ENCODE measurements at places on chromosomes 1 and 21.

DNA sequence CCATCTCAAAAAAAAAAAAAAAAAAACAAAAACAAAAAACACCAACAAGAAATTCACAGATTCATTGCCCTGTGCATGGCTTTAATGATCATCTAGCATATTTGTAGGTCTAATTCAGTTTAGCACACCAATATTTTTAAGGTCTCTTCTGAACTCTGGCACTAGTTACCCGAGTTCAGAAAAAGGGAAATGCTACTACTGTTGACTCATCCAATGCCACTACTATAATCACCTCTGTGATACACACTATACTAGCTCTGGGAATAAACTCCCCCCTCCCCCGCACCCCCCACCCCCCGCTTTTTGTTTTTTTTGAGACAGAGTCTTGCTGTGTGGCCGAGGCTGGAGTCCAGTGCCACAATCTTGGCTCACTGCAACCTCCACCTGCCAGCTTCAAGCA, 55.6 kb downstream of the FBXO42 start:
- no peak for DNase-seq

- no peak for DNase-seq
Observed at GRCh38 chr1:42324398-42325013, 10.5 kb downstream of the FOXJ3 start.

DNA sequence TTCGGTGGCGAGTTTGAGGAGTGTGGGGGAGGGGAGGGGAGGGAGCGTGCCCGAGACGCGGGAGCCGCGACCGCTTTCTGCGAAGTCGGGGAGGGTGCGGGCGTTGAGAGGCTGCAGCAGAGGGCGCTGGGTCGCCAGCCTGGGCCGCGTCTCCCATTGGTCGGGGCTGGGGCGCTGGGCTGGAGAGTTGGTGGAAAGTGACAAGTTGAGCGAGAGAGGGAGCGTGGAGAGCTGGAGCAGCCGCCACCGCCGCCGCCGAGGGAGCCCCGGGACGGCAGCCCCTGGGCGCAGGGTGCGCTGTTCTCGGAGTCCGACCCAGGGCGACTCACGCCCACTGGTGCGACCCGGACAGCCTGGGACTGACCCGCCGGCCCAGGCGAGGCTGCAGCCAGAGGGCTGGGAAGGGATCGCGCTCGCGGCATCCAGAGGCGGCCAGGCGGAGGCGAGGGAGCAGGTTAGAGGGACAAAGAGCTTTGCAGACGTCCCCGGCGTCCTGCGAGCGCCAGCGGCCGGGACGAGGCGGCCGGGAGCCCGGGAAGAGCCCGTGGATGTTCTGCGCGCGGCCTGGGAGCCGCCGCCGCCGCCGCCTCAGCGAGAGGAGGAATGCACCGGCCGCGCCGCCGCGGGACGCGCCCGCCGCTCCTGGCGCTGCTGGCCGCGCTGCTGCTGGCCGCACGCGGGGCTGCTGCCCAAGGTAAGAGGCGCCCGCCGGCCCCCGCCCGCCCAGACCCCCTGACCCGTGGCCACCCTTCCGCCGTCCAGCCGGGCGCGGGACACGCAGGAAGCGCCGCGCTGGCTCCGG, at the start of gene ROR1:
TSS of gene ROR1 (plus strand) at position 203 of the 802 bp plus-strand sequence.
- DNase-seq, result no peak

- DNase-seq, result no peak
Observed at GRCh38 chr1:11746795-11747487, 11.0 kb downstream of the AGTRAP start.

- DNase-seq, result no peak
Observed at GRCh38 chr1:170807432-170807831, 127.9 kb upstream of the MROH9 start.

- no peak for DNase-seq
Observed at GRCh38 chr1:179781962-179782361, 38.9 kb downstream of the FAM163A start.

GRCh38 chr21:41564871-41565274, 56.9 kb upstream of the TMPRSS2 start:
- no peak for DNase-seq

GRCh38 chr1:76238094-76238628, 163.6 kb downstream of the ST6GALNAC3 start:
- DNase-seq, result no peak

DNA sequence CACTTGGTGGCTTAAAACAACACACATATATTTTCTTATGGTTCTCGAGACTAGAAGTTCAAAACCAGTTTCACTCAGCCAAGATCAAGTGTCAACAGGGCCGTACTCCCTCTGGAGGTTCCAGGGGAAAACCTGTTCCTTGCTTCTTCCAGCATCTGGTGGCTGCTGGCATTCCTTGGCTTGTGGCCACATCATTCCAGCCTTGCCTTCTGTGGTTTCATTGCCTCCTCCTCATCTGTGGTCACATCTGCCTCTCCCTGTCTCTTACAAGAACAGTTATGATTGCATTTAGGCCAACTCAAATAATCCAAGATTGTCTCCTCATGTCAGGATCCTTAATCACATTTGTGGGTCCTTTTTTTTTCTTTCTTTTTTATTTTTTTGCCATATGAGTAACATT, 240.7 kb upstream of the HOOK1 start:
- DNase-seq, result no peak

DNA sequence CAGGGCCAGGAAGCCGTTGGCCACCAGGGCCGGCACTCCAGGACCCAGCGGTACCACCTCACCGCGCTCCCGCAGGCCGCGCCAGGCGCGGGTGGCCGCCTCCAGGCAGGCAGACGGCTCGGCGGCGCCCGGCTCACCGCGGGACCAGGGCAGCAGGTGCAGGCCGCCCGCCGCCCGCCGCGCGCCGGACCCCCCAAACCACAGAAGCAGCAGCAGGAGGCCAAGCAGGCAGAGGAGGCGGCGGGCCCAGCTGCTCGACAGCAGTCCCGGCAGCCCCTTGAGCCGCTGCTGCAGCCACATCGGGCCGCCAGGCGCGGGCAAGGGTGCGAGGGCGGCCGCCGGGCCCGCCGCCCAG, 312 bp downstream of the KIAA2013 start:
- DNase-seq, result peak; percentile 3

DNA sequence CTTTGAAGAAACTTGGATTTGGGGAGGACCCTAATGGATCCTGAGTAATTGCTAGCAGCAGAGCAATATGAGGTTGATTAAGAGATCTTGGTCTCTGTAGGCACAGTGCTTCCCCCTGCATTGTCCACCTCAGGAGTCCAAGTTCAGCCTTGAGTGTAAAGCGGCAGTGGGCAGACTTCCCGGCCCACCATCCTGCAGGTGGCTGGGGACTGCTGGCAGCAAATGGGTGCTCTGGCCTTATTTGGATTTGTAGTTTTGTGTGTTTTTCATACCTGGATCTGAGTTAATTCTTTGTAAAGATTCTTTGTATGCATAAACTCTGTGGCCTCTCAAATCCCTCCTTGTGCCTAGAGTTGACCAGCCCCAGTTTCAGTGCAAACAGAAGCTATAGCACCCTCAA, 7.6 kb downstream of the BARHL2 start:
- no peak for DNase-seq

DNA sequence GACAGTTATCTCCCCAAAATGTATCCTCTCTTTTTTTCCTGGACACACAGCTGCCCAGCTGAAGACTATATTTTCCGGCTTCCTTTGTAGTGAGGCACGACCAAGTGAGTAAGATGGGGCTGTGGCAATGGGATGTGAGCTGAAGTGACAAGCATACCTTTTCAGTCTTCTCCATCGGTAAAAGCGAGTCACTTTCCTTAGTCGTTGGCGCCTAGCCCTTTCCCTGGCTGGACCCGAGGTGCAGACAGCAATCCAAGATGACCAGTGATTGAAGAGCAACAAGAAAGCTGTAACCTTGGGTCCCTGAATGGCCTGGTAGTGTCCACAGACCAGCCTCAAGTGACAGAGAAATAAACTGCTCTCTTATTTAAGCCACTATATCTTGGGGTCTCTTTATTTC, 155.2 kb downstream of the NR5A2 start:
- no peak for DNase-seq

- DNase-seq, result no peak
Observed at GRCh38 chr1:24107462-24108138, 4.3 kb downstream of the MYOM3 start.

- DNase-seq, result no peak
Observed at GRCh38 chr1:6185635-6186382, 5.7 kb upstream of the CHD5 start.

DNA sequence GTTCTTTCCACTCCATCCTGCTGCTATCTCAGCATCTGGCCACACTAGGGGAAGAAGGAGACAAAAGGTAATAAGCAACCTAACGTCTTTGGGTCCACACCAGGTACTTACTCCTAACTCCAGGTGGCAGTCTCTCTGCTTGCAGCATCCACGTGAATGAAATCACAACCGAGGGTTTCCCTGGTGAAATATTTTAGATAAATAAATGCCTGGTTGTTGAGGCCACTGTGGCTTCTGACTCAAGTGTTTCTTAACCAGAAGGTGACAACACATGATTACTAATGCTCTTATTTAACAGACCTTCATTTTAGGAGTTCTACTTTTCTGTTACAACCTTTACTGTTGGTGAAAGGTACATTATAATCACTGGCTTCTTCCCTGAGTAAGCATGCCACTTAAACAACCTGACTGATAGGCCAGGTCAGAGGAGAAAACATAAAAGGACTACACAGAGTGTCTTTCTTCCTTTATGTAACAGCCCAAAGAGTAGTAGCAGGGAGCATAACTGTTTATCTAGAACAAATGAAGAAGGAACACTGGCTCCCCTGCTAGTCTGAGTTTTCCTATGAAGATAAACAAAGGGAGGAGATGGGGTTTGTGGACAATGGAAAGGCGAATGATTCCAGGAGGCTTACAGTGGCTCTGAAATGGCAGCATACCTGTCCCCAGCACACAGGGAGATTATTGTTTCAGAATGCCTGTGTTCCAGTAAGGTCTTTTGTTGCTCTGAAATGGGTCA, 59.9 kb downstream of the SYT6 start:
- DNase-seq, result no peak

GRCh38 chr21:32991361-32991760, 34.4 kb upstream of the OLIG2 start:
- DNase-seq, result no peak

- DNase-seq, result no peak
Observed at GRCh38 chr1:7587108-7587772, 183.9 kb upstream of the VAMP3 start.

Measured in T-helper 22 cell (primary cell).